Right kidney (tissue), 9 donors: ENCODE measurements at places on chromosomes 12 and 14.

DNA sequence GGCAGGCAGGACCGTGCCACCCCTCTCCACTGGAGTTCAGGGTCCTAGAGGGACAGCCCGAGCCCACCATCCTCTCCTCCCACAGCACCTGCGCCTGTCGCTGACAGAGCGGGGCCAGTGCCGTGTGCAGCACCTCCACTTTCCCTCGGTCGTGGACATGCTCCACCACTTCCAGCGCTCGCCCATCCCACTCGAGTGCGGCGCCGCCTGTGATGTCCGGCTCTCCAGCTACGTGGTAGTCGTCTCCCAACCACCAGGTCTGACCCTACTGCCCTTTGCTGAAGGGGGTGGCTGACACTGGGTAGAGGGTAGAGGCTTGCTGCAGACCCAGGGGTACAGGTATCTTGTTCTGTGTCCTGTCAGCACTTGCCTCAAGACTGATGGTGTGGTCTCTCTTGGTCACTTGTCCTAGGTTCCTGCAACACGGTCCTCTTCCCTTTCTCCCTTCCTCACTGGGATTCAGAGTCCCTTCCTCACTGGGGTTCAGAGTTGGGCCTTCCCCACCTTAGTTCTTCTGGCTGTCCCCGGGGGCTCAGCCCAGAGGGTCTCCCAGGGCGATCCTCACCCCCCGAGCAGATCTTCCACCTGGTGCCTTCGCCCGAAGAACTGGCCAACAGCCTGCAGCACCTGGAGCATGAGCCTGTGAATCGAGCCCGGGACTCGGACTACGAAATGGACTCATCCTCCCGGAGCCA lies 42.0 kb downstream of the SH2B3 start:
- no peak for DNase-seq

DNA sequence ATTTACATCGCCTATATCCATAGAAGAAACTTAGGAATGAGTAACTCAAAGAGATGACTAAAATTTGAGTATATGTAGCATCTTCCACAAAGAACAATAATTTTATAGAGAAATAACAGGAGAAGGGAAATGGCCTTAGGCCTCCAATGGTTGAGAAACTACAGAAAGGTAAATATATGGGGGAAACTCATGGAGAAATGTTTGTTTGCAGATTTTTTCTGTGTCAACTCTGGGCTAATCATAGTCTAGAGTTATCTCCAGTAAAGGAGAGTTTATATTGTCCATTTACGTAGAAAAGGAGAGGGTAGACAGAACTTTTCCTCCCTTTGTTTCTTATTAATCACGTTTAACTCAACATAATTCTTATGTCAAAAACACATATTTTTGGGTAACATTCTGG lies 244.2 kb downstream of the GLT1D1 start:
- no peak for DNase-seq

DNA sequence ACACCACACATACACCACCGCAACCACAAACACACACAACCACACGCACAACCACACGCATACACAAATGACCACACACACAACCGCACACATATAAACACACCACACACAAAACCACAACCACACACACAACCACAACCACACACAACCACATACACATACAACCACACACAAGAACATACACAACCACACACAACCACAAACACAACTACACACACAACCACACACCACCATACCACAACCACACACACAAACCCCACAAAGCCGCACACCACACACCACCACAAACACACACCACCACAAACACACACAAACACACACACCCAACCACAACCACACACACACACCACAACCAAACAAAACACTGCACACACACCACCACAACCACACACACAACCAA lies 107.5 kb upstream of the FZD10 start:
- no peak for DNase-seq

DNA sequence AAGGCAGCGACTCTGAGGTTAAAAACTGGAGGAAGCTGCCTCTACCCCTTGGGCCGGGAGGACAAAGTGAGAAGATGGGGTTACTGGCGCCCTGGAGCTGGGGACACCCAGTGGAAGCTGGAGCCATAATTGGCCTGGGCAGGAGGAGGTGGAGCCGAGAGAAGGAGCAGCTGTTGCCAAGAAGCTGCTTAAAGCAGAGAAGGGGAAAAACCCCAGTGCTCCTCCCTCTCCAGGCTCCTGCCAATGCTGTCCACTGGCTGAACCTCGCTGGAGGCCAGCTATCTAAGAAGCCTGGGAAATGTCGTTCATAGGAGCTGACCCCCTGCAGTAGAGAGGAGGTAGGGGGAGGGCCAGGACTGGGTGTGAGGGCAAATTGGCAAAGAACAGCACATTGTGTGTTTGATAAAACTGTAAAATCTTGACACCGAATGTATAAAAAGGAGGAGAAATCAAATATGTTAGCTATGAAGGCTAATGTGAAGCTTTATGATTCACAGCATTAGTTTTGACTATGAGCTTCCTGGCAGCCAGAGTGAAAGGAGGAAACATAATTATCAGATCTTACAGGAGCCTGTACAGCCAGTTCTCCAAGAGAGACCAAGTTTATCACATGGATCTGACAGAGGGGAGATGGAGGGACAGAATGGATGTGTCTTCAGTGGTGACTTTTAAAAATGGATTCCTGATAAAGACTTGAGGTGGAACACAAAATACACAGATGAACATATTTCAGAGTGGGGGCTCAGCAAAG lies 9.5 kb downstream of the HHIPL1 start:
- no peak for DNase-seq

GRCh38 chr12:108505129-108505528 lies 9.9 kb upstream of the FICD start:
- DNase-seq = no peak

GRCh38 chr12:53287741-53288216 lies 7.6 kb upstream of the PFDN5 start:
- DNase-seq = peak; percentile 24

DNA sequence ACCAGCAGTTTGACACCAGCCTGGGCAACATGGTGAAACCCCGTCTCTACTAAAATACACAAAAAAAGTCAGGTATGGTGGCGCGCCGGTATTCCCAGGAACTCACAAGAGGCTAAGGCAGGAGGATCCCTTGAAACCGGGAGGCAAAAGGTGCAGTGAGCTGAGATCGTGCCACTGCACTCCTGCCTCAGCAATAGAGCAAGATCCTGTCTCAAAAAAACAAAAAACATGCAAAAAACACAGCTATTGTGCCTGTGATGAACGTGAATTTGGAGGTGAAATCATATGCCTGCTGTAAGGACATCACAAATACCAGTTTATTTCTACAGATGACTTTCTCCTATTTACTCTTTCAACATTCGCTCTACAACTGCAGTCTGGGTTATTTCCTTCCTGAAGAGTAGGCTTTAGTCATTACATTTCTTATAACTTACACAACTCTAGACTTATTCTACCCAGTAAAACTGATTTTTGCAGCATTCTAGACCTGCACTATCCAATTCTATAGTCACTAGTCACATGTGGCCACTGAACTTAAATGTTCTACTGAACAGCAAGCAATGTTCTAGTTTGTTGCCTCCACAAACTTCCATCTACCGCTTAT lies 48.3 kb downstream of the HNRNPC start:
- DNase-seq = no peak

- no peak for DNase-seq
Measured at GRCh38 chr14:76501156-76501720, 125.3 kb downstream of the ESRRB start.

DNA sequence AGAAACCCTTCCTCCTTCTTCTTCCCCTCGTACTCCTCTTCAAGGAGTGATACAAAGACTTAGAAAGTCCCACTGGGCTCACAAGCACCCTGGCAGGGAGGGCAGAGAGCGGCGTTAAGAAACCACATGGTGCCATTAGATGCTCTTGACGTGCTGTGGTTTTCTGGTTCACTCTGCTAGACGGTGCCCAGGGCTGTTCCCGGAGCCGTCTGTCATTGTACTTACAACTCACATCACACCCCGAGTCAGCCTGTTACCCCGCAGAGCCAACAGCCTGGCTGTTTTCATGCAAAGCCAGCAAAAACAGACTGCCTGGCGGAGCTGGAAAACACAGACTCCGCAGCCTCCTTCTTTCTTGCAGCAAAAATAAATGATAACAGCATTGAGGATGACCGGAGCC lies 232.6 kb upstream of the TBX3 start:
- no peak for DNase-seq

GRCh38 chr12:108090932-108091678 lies 38.0 kb upstream of the WSCD2 start:
- DNase-seq = no peak

- no peak for DNase-seq
Measured at GRCh38 chr14:39050389-39050788, 52.6 kb downstream of the SEC23A start.

- no peak for DNase-seq
Measured at GRCh38 chr14:28596391-28596790, 170.2 kb upstream of the FOXG1 start.

- DNase-seq = no peak
Measured at GRCh38 chr12:85072826-85073225, 36.7 kb downstream of the LRRIQ1 start.

- no peak for DNase-seq
Measured at GRCh38 chr12:23025372-23026016, 400.5 kb downstream of the ETNK1 start.

DNA sequence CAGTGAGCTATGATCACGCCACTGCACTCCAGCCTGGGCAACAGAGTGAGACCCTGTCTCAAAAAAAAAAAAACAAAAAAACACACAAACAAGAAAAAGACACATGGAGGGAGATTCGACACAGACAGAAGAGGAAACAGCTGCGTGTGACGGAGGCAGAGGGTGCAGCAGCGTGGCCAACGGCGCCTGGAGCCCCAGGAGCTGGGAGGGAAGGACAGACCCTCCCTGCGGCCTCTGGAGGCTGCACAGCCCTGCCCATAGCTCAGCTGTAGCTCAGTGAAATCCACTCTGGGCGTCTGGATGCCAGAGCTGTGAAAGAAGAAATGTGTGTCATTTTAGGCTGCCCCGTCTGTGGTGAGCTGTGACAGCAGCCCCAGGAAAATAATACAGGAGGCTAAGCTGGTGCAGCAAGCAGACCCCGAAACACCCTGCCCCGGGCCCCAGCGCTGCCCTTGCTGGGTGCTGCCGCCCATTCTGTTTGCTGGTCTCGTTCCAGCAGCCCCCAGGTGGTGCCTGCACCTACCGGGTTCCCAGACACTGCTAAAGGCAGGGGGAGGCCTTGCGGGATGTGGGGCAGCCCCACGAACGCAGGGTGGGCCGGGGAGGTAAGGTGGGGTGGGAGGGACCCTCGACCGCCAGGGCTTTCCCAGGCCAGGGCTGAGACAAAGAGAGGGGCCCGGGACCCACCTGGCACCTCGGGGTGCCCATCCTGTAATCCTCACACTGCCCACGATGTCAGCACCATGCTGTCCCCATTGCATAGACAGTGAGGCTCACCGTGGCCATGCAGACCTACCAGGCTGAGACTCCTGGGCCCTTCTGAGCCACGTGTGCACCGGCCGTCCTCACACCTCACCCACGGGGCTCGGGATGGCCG lies 21.2 kb downstream of the GALNT9 start:
- no peak for DNase-seq

- DNase-seq = no peak
Measured at GRCh38 chr14:74568380-74568649, 43.7 kb downstream of the LTBP2 start.

DNA sequence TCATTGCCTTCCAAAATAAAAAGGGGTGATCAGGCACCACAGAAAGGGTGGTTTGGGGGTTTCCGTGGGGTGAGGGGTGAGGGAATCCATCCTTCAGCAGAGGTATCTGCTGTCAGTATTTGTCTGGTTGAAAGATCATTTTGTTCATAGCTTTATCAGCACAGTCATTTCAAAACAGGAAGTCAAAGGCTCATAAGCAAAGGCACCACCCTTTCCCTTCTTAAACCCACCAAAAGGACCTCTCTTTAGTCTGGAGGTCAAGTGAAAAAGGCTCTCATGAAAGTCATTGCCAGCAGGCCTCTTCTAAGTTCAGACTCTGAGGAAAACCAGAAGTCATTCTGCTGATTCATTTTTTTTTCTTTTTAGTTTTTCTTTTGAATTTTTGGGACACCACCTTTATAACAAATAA lies 6.2 kb downstream of the CHST11 start:
- DNase-seq = no peak

GRCh38 chr12:91216871-91217270 lies 34.3 kb upstream of the DCN start:
- no peak for DNase-seq

- no peak for DNase-seq
Measured at GRCh38 chr14:59905188-59905587, 14.8 kb upstream of the LRRC9 start.

DNA sequence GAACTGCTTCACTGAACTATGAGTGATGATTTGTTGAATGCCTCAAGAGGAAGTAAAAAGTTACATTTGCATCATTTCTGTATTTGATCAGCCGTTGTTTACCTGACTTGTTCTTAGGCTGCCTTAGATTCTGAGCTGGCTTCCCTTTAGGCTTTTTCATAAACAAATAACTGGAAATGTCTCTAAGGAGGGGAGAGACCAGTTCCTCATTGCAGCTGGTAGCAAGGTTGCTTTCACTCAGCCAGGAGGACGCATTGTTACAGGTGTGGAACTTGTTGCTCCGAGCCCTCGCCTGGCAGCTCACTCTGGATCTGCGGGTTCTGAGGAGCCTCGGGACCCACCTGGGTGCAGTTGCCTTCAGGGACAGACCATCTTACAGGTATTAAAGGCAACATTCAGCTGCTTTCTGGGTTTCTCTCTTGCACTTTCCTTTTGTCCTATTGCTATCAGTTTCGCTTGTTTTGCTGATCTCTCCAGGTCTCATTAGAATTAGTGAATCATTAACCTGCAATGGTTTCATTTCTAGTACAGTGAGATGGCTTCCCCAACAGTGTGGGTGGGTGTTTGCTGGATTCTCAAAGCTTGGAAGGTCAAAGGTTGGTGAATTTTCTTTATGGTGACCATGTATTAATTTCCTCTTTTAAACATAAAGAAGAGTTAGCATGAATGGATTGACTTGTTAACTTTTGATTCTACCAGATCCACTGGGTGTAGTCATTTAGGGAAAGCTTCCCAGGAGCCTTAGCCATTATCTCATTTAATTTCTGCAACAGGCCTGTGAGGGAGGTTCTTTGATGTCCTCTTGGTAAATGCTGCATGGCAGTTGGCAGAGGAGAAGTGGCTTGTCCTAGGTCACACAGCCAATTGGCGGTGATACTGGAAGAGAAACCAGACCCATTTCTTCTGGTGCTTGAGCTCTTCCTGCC lies at the start of gene PLEKHG7:
Gene PLEKHG7 (plus strand): TSS at position 236 of the 926 bp plus-strand sequence. CDS start 3,643 bp downstream, outside the sequence.
- peak; percentile 56 for DNase-seq

- DNase-seq = no peak
Measured at GRCh38 chr12:62657363-62657632, 190.7 kb downstream of the MON2 start.

DNA sequence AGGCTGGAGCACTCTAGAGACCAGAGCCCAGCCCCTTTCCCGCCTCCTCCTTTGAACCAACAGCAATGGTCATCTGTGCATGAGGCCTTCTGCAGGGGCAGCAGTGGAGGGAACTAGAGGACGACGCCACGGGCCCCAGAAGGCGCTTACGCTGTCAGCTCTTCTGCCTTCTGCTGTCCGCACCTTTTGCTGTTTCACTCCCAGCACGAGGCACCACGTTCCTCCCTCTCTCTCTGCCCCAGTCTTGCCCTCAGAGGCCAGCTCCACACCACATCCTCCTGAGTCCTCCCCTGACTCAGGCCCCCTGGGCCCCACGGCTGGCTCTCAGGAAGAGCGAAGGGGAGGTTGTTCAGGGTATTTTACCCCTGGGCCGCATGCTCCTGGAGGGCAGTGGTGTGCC lies 15.5 kb downstream of the MMAB start:
- DNase-seq = no peak

- no peak for DNase-seq
Measured at GRCh38 chr14:26394150-26394810, 203.6 kb downstream of the NOVA1 start.

GRCh38 chr12:77377116-77377515 lies 311.7 kb upstream of the E2F7 start:
- no peak for DNase-seq
